ENCODE measurements at places on chromosomes 12 and 14.
A peak's percentile ranks its signal among the peaks of the same experiment; 100 is the strongest.

DNA sequence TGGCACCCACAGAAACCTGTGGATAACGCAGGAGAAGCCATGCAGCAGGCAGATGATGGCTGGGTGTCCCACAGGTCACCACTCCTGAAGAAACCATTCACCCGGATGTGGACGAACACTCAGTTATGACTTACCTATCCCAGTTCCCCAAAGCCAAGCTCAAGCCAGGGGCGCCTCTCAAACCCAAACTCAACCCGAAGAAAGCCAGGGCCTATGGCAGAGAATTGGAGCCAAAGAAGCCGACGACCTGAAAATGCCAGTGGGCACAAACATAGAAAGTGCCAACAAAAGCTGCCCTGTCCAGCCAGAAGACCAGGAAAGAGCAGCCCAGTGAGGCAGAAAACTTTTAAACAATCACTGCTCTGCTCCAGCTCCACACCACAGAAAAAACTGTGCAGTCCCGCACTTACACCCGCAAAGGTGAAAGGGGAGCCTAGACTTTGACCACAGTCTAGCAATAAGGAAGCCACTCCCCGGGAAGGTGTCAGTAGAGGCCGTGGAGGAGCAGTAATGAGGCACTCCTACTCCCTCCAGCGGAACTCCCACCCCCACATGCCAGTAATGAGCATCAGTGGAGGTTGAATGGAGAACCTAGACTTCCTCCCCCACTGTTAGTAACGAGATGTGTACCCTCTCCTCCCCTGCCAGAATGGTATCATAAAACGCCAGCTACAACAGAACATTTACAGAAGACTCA, 6.0 kb upstream of the ACVRL1 start:
- no peak for DNase-seq

DNA sequence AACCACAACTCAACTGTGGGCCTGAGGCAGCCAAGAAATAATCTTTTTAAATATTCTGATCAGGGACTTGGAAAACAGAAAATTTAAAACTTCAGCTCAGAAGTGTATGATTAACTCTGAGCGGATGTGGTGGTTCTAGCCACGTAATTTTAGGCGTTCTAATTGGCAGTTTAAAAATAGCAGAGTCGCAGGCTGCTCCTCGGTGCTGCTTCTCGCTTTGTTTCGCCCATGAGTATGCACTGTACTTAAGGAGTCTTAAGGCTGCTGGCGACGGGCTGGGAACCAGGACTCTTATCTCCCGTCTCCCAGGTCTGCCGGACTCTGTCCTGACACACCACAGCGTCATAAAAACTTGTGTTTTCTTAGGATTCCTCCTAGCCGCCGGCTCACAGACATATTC, 113.4 kb upstream of the PELI2 start:
- peak; percentile 76 for DNase-seq

DNA sequence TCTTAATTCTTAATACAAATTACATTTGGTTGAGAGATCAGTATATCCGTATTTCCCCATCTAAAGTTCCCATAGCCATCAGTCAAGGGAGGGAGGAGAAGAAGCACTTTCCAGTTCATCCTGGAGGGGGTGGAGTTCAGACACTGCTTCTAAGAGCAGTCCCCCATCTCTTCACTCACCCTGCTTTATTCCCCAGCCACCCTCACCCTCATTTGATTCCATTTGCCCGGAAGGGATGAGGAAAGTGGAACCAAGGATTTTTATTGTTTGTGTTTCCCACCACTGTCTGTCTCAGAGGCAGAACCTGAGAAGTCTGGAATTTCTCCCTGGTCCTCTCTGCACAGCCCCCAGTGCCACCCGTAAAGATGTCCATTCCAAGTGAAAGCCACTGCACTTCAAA, 134.2 kb upstream of the HIF1A start:
- peak; percentile 83 for DNase-seq

DNA sequence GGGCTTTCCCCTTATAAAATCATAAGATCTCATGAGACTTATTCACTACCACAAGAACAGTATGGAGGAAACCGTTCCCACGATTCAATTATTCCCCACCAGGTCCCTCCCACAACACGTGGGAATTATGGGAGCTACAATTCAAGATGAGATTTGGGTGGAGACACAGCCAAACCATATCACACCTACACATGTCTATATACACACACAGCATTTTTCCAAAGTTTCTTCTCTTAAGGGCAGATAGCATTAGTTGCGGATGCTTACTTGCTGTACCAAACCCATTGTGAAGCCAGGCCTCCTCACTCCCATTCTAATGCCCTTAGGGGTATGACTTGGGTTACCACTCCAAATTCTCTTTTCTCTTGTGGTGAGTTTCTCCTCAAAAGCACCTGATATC, 104.1 kb upstream of the RAP1B start:
- no peak for DNase-seq

- DNase-seq, result peak; percentile 16
Observed at GRCh38 chr14:88437658-88438057, 52.2 kb downstream of the SPATA7 start.

DNA sequence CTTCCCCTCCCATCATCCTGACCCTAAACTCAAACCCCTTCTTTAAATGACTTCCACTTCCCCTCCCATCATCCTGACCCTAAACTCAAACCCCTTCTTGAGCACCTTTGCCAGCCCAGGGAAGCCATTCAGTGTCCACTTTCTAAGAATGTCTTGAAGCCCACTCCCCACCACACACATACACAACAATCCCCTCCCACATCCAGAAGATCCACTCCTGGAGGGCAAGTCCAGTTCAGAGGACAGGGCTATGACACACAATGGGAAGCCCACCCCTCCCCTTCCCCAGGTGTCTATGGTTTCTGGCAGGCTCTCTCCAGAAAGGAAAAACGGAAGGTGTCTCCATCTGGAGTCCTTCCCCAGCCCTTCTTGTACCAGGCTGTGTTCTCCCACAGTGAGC, 117.1 kb downstream of the KCNA5 start:
- DNase-seq, result no peak

GRCh38 chr12:111409780-111410430, 4.2 kb downstream of the SH2B3 start:
- peak; percentile 87 for DNase-seq

- no peak for DNase-seq
Observed at GRCh38 chr12:108302403-108303311, 36.5 kb downstream of the CMKLR1 start.

- no peak for DNase-seq
Observed at GRCh38 chr12:16417058-16417457, 69.6 kb downstream of the MGST1 start.

GRCh38 chr12:53750812-53751335, 905 bp downstream of the CISTR start:
- peak; percentile 9 for DNase-seq

DNA sequence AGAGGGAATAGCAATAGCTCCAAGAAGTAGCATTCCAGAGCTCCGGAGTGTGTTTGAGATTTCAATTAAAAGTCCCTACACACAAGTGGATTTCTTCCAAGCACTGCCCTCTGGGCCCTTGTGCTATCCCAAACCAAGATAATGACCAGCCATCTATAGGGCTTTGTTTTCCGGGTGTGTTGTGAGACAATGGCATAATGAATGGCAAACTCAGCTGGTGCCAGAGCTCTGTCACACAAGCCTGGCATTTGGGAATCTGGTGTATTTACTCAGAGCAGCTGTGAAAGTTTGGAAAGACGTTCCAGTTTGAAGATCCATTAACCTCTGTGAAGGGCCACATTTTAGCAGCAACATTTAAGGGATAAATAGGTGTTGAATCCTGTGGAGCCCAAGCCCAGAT, 61.2 kb upstream of the TMTC2 start:
- no peak for DNase-seq

GRCh38 chr12:18470251-18470650, 208.9 kb downstream of the PIK3C2G start:
- no peak for DNase-seq

- DNase-seq, result no peak
Observed at GRCh38 chr14:99539491-99539890, 58.3 kb downstream of the CCNK start.

DNA sequence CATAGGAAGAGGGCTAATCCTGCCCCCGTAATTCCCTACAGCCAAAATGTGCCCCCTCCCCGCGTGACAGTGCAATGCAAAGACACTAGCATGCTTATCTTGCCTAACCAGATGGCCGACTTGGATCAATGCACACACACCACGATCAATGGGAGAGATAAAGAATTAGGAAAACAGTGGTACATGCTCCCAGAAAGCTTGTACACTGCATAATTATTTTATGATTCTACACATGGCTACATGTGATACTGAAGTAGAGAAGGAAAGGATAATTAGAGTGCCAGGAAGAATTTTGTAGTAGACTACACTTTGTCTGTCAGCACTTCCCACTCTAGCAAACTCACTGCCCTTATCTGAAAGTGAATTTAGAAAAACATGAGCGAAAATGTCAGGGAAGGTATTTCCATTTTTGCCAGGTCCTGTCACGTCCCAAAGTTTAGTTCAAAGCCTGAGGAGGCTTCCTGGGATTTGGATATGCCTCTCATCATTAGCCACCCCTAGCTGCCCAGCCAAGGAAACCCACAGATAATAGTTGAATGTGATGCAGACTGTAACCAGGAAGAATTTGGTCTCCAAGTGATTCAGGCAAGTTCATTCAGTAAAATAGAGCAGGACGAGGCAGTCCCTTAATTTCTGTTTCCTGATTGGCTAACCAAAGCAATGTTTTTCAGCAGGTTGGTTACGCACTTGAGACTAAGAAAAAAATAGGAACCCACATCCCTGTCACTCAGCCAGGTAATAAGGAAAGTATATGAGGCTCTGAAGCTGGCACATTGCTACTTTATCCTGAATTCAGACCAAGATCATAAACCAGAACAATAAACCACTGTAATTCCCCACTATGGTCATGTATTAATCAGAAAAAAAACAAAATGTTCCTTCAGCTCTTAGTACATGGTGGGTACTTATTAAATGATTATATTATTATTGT, 199.6 kb upstream of the OTX2 start:
- no peak for DNase-seq

- DNase-seq, result peak; percentile 48
Observed at GRCh38 chr14:53226553-53226952, 73.4 kb upstream of the DDHD1 start.
